Activated effector memory CD4-positive, alpha-beta T cell treated with anti-CD3 and anti-CD28 coated beads, Interleukin-2, amount 50 U/mL, for 16 hours (primary cell): ENCODE measurements at places on chromosomes 5 and 9.

- no peak for DNase-seq
These were observed 110.2 kb upstream of the FGF10 start for GRCh38 chr5:44499381-44499780.

GRCh38 chr5:36417221-36417620 is 115.5 kb upstream of the RANBP3L start:
- DNase-seq, result no peak

DNA sequence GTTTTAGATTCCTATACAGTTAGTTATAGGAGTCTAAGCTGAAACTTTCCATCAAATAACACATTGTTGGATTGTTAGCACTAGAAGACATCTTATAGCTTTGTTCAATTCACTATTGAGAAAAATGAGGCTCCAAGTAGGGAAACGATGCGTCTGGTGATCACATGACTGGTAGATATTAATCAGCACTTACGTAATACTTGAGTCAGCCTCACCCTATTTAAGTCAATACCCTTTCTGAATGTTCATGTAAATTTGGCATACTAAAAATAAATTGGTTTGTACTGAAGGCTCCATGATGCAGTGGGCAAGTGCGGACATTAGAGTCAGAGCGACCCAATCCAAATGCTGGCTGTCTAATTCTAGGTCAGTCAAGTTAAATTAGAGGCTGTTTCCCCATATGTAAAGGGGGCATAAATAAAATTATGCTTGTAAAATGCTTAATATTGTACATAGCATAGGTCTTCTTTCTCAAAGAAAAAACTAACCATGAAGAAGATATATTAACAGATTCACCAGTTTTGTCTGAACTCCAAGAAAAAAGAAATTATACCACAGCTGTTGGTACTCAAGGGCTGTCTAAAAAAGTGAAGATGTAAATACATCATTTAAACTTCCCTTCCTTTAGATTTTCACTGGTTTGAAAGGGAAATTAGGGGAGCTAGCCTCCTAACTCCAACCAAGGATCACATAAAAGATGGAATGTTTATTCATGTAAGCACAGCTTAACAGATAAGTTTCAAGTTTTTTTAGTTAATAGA is 406.6 kb upstream of the TLE4 start:
- no peak for DNase-seq

DNA sequence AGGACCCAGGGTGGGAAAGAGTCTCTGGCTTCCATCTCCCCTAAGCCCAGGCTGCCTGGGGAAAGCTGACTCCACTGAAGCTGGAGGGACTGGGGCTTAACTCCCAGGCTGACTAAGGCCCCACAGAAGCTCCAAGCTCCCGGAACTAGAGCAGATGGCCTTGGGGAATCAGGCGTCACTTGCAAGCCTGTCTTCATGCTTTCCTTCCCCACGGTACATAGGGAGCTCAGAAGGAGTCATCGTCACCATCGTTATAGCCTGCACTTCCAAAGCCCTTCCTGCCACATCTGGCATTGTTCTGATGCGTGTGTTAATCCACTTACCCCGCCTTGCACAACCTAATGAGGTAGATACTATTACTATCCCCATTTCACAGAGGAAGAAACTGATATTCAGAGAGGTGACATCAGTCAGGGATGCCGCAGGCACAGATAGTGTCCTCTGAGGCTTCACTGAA is 11.5 kb downstream of the AQP3 start:
- no peak for DNase-seq

GRCh38 chr9:123382653-123383511 is 26.9 kb downstream of the CRB2 start:
- no peak for DNase-seq

- DNase-seq, result no peak
These were observed 12.4 kb downstream of the RAPGEF6 start for GRCh38 chr5:131622633-131623032.

GRCh38 chr5:150593593-150593992 is 46.9 kb upstream of the SYNPO start:
- DNase-seq, result no peak

DNA sequence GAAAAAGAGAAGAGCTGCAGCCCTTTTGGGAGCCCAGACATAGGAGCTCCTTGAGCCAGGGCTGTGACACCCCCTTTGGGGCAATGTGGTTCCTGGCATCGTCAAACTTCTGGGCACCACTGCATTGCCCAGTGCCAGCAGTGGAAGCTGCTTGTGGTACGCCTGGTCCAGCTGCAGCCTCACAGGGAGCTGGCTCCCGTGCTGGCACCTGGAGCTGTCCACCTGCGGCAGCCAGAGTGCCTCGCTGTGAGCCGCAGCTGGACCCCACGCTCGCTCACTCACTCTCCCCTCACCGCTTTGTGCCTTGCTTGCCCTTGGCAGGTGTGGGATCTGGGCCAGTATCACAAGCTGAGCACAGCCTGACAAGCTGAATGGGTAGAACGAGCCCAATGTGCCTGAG is 1150.8 kb upstream of the CDH6 start:
- no peak for DNase-seq

GRCh38 chr5:80190960-80191359 is 64.9 kb downstream of the SERINC5 start:
- DNase-seq, result no peak

DNA sequence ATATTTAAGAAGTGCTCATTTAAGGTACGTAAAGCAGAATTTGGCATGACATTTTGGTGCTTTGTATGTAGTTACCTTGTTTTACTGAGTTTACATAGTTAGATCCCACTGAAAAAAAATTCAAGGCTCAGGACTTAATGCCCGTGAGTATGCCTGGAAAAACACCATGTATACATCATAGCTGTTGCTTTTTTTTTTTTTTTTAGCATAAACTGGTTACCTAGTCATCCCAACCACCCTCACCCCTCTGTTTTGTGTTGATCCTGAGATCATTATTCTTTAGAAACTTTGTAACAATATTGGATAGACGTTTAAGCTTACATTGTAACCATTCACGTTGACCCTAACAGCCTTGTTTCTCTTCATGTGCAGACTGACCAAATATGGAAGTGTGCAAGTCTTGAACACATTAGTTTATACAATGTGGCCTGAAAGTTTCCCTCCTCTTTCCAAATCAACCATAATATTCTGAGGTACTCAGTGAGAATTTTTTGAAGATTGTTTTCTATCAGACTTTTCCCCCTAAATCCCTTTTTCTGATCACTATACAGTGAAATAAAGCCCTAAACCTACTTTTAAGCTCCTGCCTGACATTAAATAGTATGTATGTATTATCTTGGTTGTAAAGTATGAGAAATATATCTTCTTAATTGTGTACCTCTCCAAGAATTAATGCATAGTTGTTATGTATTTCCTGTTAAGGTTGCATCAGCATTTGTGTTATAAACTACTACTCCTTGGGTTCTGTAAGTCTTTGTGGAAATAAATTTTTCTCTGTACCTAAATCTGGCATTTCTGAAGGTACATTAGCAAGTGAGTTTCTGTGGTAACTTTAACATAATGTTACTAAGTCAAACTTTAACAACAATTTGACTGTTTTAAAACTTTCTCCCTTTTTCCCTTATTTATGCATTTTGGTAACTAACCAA is 4.4 kb downstream of the RABGAP1 start:
- DNase-seq, result no peak

DNA sequence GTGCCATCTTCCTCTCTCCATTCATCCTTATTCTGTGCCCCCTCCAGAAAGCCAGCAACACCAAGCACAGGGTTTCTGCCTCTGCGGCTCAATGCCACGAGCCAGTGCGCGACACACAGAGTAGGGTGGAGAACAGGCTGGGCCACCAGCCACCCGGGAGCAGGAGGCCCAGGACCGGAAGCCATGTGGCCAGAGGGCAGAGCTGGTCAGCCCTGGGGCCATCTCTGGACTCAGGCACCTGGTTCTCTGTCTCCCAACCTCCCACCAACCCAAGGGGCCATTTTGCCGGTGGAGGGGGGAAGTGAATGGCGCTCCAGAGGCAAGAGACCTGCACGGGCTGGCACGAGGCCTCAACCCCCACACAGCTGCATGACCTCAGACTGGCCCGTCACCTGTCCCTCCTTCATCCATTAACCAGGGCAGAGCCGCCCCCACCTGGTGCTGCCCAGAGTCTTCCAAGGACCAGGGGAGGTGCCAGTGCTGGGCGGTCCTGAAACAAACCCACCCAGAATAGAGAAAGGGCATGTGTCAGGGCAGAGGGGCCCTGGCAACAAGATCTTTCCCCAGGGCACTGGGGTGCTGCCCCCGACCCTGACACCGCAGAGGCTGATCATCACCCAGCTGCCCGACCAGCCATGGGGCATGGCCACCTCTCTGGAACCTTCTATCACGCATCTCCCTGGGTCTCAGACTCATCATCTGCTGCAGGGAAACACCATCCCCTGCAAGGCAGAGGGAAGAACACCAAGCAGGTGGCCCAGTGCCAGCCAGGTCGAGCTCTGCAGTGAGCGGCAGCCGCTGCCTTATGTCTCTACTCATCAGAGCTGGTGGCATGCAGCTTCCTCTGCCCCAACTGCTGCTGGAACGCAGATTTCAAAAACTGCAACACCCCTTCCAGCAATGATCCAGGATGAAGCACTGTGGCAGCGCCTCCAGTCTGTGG is 11.9 kb downstream of the VAV2 start:
- no peak for DNase-seq

DNA sequence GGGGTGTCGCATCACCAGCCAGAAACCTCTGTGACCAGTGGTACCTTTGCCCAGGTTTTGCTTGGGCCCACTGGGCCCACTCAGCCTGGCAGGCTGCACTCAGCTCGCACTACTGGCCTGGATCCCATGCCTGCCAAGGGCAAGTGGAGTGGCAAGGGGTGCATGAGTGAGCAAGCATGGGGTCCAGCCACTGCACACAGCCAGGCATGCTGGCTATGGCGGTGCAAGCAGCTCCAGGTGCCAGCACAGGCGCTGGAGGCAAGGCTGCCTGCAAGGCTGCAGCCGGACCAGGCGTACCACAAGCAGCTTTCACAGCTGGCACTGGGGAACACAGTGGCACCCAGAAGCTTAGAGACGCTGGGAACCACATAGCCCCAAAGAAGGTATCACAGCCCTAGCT is 80.1 kb downstream of the NLN start:
- DNase-seq, result no peak

DNA sequence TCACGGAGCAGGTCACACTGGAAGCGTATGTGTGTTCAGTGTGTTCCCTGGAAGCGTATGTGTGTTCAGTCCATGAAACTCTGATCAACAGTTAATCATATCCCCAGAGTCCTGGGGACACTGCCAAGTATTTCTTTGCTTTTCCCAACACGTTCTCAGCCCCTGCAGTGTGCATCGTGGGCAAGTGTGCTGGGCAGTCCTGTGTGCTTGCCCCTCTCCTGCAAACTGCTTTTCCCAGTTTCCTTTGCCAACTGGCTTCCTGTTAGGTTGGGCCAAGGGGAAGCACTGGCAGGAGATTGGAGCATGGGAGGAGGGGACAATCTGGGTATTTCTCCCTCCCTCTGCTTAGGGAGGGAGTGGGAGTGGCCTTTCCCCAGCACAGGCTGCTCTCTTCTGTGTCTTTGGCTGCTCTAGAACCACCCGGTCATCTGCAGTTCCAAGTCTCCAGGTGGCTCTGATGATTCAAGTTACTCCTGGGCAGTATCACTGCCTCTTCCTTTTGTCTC is 36.8 kb upstream of the NEK6 start:
- peak; percentile 39 for DNase-seq

DNA sequence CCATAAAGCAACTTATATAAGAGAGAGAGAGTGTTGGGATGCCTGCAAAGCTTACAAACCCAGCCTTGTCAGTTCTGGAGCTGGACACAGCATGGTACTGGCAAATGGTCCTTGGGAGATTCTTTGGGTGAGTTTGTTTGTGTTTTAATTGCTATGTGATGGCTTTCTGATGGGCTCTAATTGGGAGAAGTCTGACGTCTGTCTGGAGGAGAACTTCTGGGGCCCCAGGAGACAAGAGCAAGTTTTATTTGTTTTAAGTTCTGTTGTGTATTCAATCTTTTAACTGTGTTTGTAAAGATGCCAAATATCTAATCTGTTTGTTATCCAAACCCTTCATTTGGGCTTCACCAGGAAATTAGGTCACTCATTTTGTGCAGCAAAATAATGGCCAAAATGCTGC is 50.3 kb upstream of the AFAP1L1 start:
- no peak for DNase-seq

DNA sequence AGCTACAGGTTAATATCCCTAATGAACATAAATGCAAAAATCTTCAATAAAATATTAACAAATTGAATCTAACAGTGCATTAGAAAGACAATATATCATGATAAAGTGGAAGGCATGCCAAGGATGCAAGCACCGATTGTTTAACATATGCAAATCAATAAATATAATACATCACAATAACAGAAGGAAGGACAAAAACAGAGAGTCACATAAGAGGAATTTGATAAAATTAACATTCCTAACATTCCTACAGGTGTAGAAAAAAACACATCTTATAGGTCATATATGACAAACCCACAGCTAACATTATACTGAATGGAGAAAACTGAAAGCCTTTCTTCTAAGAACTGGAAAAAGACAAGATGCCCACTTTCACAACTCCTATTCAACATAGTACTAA is 297.0 kb downstream of the CDH18 start:
- DNase-seq, result no peak

- DNase-seq, result no peak
These were observed 7.9 kb downstream of the NDOR1 start for GRCh38 chr9:137213160-137214060.

DNA sequence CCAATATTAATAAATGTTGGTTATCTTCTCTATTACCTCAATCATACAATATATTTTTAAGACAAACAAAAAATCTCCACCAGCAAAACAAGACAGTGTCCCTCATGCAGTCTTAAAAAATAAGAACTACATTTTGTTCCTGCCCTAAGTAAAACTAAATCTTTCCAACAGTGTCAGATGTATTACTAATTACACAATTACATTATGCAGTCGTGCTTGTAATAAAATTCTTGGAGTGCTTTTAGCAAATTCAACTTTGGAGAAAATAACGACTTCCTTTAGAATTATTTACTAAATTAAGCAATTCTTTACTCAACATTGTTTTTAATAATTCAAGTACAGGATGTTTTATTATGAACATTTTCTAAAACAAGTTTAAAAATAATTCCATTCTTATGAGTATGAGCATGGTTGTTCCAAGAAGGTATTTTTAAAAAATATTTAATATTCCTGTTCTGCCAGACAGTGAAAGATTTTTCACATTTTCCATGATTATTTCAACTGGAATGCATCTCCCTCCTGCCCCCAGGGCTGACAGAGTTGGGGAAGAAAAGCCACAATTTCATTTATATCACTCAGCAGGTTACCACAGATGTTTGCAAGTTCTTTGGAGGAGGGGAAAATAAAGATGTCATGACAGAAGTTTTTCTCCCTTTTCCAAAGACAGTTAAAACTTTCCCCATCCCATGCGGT is 137.9 kb downstream of the FAM114A2 start:
- no peak for DNase-seq

- DNase-seq, result no peak
These were observed 177.6 kb downstream of the DEPDC1B start for GRCh38 chr5:60522292-60522905.

- no peak for DNase-seq
These were observed 72.8 kb upstream of the SGCD start for GRCh38 chr5:156254196-156254595.

DNA sequence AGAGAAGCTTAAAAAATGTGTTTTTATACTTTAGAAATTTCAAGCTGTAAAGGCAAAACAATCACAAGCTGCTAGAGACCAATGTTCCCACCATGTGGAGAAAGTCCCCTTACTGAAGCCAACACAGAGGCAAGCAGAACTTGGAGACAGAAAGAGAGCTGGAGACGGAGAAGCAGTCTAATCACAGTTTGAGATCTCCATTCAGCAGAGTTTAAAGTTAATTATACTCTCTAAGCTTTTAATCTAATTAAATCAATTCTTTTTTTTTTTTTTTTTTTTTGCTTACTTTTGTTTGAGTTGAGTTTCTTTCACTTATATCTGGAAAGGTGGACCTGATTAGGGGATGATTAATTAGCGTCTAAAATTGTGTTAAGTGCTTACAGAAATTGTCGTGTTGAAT is 1534.3 kb downstream of the MAT2B start:
- DNase-seq, result no peak
